Body of pancreas (tissue), 4 donors: ENCODE measurements at places on chromosomes 2 and 18. TPM values are rescaled to one million over a fixed set of nuclear protein-coding genes. Genes with fewer than 3 reads are reported as not detected.

ANKZF1 gene
- 95.3 TPM for total RNA-seq

DNA sequence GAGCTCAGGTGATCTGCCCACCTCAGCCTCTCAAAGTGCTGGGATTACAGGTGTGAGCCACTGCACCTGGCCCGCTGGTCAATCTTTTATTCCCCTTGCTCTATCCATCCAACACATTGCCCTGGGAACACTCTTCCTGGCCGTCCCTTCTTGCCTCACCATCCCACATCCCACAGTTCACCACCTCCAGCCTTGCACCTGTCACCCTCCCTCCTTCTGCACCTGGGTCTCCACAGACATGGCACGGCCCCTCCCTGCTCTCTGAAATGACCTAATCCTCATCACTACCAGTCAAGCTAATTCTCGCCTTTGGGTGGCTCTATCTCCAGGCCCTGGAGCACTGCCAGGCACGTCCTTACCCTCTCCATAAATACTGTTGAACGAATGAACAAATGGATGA is 116.9 kb upstream of the TEX51 start:
- H3K36me3 ChIP-seq = no peaks in the 10 kb centered on the region
- no peaks in the 10 kb centered on the region for H3K4me1 ChIP-seq
- H3K27me3 ChIP-seq = no peaks in the 10 kb centered on the region
- no peak overlapping the region for H3K4me3 ChIP-seq
- no peak for DNase-seq
- H3K27ac ChIP-seq = no peak overlapping the region

- H3K4me1 ChIP-seq = no peaks in the 10 kb centered on the region
- H3K27me3 ChIP-seq = no peaks in the 10 kb centered on the region
- H3K4me3 ChIP-seq = no peak overlapping the region
- no peak for DNase-seq
These were observed 30.1 kb upstream of the FAM117B start for GRCh38 chr2:202604699-202605098.

DNA sequence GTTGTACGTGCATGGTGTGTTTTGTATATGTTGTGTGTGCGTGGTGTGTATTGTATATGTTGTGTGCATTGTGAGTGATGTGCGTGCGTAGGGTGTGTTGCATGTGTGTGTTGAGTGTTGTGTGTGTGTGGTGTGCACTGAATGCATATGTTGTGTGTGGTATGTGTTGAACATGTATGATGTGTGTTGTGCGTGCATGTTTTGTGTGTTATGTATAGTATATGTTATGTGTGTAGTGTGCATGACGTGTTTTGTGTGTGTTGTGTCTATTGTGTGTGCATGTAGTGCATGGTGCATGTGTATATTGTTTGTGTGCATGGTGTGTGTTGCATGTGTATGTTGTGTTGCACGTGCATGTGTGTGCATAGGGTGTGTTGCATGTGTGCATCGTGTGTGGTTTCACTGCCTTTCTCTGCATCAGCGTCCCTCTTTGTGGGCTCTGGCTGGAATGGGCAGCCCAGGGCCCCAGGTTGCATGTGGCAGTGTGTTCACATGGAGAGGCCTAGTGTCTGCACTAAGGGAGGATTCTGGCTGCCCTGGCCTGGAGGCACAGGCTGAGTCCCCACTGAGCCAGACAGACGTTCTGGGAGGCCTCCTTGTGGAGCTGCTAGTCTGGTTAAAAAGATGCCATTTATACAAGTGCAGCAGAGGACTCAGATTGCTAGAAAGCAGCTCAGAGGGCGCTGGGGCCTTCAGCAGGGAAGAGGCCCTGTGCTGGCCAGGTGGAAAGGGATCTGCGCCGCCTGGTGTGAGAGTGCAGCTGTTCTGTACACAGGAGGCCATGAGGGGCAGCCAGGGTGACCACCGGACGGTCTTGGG is 107.2 kb downstream of the FAM168B start:
- H3K4me3 ChIP-seq = no peak overlapping the region
- H3K27ac ChIP-seq = no peak overlapping the region
- H3K4me1 ChIP-seq = no peaks in the 10 kb centered on the region
- DNase-seq = no peak
- no peaks in the 10 kb centered on the region for H3K27me3 ChIP-seq

DNA sequence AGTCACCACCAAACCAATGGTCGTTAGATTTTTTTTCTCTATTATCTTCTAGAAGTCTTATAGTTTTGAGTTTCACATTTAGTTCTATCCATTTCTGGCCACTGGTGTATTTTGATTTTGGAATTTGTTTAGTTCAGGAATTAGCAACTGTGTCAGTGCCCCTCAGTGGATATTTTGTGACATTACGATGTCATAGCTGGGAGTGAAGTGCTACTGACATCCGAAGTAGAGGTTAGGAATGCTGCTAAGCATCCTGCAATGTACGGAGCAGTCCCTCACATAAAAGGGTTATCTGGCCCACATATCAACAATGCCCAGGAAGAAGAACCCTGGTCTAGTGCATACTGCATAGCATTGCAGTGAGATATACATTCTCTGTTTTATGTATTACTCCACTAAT is 157.4 kb upstream of the RGPD4 start:
- DNase-seq = no peak
- H3K4me3 ChIP-seq = no peak overlapping the region
- H3K36me3 ChIP-seq = no peaks in the 10 kb centered on the region

DNA sequence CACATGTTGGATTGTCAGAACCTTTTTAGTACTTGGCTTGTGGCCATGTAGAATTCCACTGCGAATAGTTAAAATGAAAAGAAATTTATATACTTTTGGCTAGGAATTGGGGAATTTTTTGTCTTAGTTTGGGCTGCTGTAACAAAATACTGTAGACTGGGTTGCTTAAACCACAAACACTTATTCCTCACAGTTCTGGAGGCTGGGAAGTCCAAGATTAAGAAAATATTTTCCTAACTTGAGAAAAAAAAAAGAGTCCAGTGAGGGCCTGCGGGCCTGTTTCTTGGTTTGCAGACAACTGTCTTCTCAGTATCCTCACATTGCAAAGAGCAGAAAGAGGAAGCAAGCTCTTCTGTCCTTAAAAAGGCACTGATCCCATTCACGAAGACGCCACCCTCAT is 81.9 kb downstream of the CD226 start:
- H3K36me3 ChIP-seq = no peaks in the 10 kb centered on the region
- no peaks in the 10 kb centered on the region for H3K27me3 ChIP-seq
- no peak overlapping the region for H3K27ac ChIP-seq

GRCh38 chr2:8849327-8849726 is 11.9 kb upstream of the KIDINS220 start:
- no peak for DNase-seq
- no peaks in the 10 kb centered on the region for H3K4me1 ChIP-seq
- H3K36me3 ChIP-seq = no peaks in the 10 kb centered on the region
- H3K27ac ChIP-seq = no peak overlapping the region
- H3K4me3 ChIP-seq = no peak overlapping the region

- H3K4me1 ChIP-seq = peaks cover 4% of the 10 kb centered on the region
- H3K27me3 ChIP-seq = no peaks in the 10 kb centered on the region
- no peak overlapping the region for H3K4me3 ChIP-seq
- no peaks in the 10 kb centered on the region for H3K36me3 ChIP-seq
- no peak overlapping the region for H3K27ac ChIP-seq
These were observed 14.1 kb downstream of the MEMO1 start for GRCh38 chr2:31996571-31997150.

COL5A2 gene
- total RNA-seq = 24.1 TPM

PDE11A gene
- 2.6 TPM for total RNA-seq

IL1R2 gene
- total RNA-seq = not detected
